ENCODE measurements at places on chromosomes 2 and 18.

- DNase-seq, result no peak
Observed at GRCh38 chr18:78768656-78769501, 210.7 kb upstream of the SALL3 start.

- DNase-seq, result no peak
Observed at GRCh38 chr18:6941996-6942395, 175.6 kb downstream of the LAMA1 start.

DNA sequence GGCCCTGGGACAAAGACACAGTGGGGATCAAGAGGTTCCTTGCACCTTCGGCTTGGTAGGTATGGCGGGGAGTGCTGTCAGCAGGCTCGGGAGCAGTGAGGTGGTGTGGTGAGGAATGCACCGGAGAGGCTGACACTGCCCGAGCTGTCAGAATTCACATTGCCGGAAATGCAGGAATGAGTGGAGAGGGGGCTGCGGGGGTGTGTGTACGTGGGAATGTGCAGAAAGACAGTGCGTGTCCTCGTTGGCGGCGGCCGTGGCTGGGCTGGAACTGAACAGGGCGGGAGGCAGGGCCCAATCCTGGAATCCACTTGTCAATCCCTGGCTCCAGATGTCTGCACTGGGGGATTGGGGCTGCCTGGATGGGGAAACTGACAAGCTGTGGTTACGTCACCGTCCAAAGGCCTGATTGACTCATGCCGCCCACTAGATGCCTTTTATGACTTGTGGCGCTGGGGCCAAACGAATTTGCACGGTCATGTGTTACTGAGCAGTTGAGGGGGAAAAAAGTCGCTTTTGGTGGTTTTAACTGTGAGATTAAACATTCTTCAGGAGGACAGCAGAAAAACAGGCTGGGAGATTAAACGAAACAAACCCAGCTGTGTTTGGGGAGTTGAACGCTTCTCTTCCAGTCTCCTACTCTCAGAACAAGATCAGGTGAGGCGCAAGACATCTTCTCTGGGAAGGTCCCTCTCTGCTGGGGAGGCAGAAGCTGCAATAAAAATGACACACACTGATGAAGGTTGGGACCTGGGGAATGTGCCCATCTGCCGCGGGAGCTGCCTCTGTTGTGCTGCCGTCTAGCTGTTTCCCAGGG is 189.4 kb upstream of the GLI2 start:
- DNase-seq, result no peak

DNA sequence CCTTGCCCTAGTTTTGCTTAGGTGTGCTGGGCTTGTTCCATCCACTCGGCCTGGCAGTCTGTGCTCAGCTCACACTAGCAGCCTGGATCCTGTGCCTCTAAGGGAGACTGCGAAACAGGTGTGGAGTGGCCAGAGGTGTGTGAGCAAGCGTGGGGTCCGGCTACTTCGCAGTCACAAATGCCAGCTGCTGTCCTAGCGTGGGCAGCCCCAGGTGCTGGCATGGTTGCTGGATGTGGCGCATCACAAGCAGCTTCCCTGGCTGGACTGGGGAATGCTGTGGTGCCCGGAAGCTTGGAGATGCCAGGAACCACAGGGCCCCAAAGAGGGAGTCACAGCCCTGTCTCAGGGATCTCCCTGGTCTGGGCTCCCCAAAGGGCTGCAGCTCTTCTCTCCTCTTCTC is 119.0 kb upstream of the TMEFF2 start:
- no peak for DNase-seq

- no peak for DNase-seq
Observed at GRCh38 chr2:119251652-119252051, 28.0 kb downstream of the STEAP3 start.

DNA sequence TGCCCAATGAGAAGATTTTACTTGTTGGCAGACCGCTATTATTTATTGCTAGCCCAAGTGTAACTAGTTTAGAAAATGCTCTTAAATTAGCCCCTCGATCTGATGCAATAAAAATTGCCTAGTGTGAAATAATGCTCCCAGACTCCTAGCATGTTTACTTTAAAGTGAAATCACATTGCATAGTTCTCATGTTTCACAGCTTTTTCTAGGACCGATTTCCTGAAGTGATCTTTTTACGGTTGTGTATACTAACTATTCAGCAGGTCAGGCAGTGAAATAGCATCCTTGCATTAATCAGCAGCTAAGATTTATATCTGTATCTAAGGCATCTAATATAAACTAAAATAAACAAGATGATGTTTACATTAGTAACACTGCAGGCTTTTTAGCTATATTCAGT is 52.4 kb downstream of the PMS1 start:
- no peak for DNase-seq

GRCh38 chr2:241125626-241126025 is 23.5 kb upstream of the MTERF4 start:
- DNase-seq, result no peak

DNA sequence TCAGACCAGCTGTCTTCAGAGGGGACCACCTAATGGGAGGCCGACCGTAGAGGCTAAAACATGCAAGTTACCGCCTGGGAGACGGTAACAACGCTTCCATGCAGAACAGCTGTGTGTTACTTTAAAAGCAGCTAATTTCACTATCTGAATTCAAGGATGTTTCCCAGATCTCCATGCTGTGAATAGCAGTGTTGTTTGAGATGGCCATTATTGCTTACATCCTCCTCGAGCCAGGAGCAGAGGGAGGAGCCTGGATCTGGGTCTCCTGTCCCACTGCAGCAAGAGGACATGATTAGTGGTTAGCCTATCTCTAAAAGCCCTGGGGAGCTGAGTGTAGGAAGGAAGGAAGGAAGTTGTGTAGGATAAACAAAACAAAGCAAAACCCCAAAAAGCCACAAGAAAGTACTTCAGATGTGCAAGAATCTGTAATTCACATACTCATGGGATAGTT is 50.9 kb downstream of the ACTR2 start:
- DNase-seq, result no peak

All from stimulated activated CD4-positive, alpha-beta T cell treated with anti-CD3 and anti-CD28 coated beads, Interleukin-4, amount 100 ng/mL, for 4 hours (primary cell).